ENCODE measurements at places on chromosomes 1 and 21.
A peak's percentile ranks its signal among the peaks of the same experiment; 100 is the strongest.

DNA sequence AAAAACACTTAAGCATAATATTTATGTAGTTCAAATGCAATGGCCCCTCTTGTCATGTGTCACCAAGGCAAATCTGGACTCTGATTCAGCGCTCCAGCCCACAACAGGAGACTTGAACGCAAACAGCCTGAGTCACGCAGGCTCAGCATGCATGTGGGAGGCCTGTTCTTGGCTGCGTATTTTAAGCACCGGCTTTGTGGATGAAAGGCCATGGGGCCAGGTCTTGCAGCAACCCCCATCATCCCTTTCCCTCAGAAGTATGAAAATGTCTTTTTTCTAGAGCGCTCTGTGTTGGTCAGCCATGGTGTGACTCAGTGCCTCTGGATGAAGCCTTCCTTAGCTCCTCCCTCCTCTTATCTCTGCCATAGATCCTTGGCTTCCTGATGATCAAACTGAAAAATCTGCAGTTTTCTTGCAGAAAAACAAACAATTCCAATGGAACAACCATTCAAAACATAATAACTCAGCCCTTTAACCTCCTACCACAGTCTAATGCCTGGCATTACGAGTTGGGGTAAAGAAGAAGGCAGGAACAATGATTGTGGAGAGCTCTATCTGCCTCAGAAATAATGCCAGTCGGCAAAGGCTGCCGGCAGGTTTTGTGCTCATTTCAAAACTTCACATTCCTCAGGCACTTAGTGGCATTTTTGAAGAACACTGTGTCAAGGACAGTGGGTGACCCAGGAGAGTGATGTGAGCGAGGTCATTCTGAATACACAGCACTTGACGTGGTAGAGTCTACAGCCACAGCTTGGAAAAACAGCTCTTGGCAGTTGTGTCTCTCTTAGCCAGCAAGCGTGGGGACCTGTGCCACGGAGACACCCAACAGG is 167.5 kb downstream of the CLIC6 start:
- DNase-seq = peak; percentile 72

GRCh38 chr1:146012703-146013558 is 8.6 kb downstream of the HJV start:
- DNase-seq = peak; percentile 92

DNA sequence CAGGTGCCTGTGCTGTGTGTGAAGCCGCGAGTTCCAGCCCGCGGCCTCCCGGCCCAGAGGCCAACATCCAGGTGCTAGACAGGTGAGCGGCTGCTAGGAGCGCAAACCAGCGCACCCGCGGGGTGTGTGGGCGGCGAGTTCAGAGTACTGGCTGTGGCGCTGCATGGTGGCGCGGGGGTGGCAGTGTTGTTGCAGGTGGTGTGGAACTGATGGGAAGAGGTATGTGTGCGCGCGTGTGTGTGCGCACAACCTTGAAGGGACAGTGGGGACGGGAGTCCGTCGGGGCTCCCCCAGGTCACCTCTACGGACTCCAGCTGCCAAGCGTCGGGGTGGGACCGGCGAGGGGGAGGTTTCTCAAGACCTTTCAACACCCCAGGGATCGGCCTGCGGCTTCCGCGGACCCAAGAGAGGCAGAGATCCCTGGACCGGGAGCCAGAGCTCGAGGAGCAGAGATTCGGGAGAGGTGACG is 433 bp upstream of the DMBX1 start:
- DNase-seq = peak; percentile 47

DNA sequence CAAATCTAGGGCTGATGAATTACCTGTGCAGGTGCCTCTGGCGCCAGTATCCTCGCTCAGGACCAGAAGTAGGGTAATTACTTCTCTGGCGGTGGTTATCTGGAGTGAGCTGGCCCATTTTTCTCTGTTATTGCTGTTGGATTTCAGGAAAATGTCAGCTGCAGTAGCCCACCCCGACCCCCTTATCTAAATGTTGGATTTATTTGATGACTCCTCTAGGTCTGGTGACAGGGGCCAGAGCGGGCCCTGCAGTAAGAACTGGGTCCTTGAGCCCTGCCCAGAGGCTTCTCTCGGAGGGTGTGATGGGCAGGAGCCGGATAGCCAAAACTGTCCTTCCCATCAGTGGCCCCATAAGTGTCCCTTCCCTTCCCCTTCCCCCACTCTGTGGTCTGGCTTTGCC is 384.3 kb downstream of the PTPRU start:
- no peak for DNase-seq

GRCh38 chr1:51000160-51000559 is 30.1 kb downstream of the CDKN2C start:
- no peak for DNase-seq

GRCh38 chr1:92755541-92756461 is 29.1 kb downstream of the EVI5 start:
- no peak for DNase-seq

DNA sequence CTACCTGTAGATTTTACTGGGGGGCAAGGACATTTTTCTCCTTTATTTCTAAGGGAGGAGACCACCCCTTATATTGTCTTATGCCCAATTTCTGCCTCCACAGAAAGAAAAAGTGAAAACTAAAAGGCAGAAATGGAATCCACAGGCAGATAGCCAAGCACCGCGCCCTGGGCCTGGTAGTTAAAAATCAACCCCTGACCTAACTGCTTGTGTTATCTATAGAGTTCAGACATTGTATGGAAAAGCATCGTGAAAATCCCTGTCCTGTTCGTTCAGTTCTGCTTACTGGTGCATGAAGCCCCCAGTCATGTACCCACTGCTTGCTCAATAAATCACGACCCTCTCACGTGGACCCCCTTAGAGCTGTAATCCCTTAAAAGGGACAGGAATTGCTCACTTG is 33.7 kb upstream of the IL6R start:
- no peak for DNase-seq

- no peak for DNase-seq
Observed at GRCh38 chr21:35044128-35044527, 5.0 kb downstream of the RUNX1 start.

- DNase-seq = no peak
Observed at GRCh38 chr1:156750711-156751450, 594 bp downstream of the HDGF start.

DNA sequence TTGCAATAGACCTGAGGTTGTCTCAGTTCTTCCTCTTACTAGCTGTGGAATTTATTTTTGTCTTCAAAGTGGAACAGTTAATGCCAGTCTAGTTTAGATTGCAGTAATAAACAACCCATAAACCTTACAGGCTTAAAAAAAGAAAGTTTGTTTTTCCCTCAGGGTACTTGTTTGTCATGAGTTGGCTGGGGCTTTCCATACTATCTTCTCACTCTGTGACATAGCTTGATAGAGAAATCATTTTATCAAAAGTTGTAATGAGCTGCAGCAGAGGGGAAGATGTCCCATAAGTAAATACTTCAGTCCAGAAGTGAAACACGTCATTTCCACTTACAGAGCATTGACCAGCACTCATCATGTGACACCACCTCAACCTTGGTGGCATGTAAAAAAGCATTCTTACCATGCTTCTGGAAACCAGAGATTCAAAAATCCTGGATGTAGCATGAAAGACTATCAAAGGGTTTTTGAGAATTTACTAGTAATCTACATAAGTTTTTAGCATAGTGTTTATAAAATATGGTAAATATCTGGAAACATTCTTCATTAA is 62.8 kb upstream of the COL11A1 start:
- no peak for DNase-seq

DNA sequence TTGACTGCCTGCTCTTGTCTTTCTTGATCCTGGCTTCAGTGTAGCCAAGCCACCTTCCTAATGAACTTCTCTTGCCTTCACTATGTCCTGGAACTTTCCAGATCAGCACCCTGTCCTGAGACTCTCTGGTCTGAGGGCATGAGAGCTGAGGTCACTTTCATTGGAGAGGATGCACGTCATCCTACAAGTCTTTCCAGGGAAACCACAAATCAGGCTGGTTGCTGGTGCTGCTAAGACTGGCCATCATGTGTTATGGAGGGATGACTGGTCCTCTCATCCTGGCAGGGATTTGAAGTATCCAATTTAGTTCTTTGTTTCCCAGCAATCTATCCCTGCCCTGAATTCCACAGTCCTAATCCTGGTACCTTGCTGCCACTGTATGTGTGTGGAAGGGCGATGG is 228.6 kb downstream of the GPATCH2 start:
- no peak for DNase-seq

DNA sequence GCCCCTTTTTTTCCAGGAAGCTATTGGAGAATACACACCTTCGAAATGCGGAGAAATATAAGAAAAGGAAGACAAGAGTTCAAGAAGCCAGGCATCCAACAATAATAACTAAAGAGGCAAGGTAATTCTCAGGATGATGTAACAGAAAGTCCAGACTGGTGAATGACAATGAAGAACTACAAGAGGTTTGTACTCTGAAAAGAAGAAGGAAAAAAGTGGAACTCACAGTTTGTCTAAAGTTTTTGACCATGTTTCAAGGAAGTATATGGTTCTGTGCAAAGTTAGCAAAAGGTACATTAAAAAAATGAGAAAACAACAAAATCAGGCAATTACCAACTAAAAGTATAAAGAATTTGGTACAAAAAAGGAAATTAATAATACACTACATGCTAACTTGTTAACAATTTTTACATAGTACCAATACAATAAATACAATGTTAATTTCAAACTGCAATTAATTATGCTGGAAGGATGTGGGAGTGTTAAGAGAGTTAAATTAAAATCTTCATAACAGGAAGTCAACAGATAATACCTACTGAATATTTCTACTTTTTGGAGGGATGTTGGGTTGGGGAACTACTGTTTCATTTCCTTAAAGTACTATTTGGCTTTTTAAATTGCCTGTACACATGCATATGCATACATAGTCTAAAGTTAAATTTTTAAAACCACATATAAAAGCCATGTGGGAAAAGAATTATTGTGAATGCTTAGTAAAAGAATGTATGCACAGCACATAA is 12.9 kb upstream of the CD55 start:
- no peak for DNase-seq

DNA sequence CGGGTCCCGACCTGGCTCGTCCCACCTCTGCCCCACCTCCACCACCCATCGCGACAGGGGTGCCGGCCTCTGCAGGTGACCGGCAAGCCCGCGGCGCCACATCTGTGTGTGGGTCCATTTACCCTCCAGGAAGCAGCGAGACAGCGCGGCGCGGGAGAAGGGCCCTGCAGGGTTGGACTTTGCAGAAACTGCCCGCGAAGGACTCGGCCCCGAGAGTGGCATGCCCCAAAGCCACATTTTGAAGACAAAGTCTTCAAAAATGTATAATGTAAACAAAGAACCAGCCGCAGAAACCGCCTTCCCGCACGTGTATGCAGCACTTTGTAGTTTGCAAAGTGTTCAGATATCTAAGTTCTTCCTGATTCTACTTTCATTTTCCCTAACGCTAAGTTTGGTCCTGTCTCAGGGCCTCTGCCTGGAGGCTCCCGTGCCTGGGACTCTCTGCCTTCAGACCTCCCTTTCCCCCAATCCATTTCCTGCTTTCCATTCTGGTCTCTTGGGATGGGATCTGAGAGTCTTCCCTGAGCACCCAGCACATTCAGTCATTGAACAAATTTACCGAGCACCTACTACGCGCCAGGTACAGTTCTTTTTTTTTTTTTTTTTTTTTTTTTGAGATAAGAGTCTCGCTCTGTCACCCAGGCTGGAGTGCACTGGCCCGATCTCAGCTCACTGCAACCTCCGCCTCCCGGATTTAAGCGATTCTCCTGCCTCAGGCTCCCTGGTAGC is 524 bp upstream of the TMCO4 start:
- peak; percentile 62 for DNase-seq

GRCh38 chr1:182340233-182341058 is 51.1 kb downstream of the GLUL start:
- DNase-seq = no peak

DNA sequence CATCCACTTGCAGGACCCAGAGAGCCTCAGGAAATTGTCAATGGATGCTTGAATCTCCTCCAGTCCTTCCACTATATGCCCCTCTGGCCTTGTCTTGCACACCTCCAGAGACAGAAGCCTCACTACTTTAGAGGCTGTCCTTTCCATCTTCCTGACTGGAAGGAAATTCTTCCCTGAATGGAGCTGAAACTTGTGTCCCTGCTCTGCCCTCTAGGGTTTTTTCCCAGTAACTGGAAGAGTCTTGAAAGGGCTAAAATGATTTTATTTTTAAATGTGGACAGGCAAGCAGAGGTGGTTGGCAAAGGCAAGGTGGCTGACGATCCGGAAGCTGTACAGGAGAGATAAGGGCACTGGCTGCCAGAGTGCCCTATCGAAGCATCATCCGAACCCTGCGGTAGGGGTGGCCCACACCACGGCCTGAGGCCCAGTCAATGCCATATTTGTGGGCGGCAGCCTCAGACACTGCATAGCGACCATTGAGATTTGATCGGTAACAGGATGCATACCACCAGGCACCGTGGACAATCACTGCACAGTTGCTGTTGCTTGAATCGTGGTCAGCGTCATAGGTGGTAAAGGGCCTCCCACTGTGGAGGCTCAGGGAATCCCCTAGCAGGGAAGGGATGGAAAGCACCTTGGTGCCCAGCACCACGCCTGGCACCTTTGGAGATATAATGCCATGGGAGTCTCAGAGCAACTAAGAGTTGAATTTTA is 2.3 kb upstream of the MAP3K6 start:
- peak; percentile 39 for DNase-seq

- no peak for DNase-seq
Observed at GRCh38 chr1:90761156-90761555, 44.1 kb upstream of the BARHL2 start.

DNA sequence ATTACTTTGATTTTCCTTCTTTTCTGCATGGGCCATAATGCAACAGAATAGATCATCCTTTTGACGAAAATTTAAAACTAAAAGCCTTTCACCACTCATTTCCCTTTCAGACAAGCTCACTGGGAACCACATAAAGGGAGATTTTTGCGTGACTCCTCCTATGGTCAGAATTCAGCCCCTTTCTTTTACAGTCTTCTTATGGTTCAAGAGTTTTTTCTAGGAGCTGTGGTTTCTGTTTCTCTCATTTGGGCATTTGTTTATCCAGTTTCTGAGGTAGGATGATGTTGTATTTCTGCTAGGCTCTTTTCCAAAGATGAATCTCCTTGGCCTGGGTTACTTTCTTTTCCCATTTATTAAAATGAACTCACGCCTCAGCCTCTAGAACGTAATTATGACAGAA is 16.9 kb downstream of the RGS1 start:
- no peak for DNase-seq

DNA sequence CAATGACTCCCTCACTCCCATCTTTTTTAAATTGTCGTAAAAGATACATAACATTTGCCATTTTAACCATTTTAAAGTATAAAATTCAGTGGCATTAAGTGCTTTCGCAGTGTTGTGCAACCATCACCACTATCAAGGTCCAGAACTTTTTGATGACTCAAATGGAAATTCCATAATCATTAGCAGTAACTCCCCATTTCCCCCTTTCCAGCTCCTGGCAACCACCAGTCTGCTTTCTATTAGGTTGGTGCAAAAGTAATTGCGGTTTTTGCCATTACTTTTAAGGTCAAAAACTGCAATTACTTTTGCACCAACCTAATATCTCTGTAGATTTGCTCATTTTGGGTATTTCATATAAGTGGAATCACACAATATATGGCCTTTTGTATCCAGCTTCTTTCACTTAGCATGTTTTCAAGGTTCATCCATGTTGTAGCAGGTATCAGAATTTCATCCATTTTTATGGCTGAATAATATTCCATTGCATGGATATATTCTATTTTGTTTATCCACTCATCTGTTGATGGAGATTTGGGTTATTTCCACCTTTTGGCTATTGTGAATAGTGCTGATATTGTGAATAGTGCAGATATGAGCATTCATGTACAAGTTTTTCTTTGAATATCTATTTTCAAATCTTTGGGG is 159.7 kb downstream of the HIVEP3 start:
- no peak for DNase-seq

GRCh38 chr21:15992171-15992570 is 262.4 kb downstream of the USP25 start:
- no peak for DNase-seq

- no peak for DNase-seq
Observed at GRCh38 chr1:92655197-92655801, 129.6 kb downstream of the EVI5 start.

- no peak for DNase-seq
Observed at GRCh38 chr1:156437037-156437867, 63.3 kb downstream of the MEF2D start.

Measured in HT-29 (cell line).